ENCODE measurements at places on chromosomes 5 and 9. TPM values are rescaled to one million over a fixed set of nuclear protein-coding genes. Genes with fewer than 3 reads are reported as not detected.

The CDH9 gene
- not detected for total RNA-seq

The SOX30 gene
- 0.11 TPM for total RNA-seq

The CBY3 gene
- not detected for total RNA-seq

The MAMDC4 gene
- 4.3 TPM for total RNA-seq

The TAF9 gene
- total RNA-seq = 64.4 TPM

The TRIM36 gene
- total RNA-seq = not detected

The STPG3 gene
- not detected for total RNA-seq

The PDLIM7 gene
- 36.6 TPM for total RNA-seq

The OMD gene
- total RNA-seq = not detected

The PTGES gene
- total RNA-seq = not detected

The BARHL1 gene
- not detected for total RNA-seq

The HNRNPK gene
- 619 TPM for total RNA-seq

The IRX4 gene
- total RNA-seq = not detected

The OTULINL gene
- total RNA-seq = 4.7 TPM

The CDH10 gene
- total RNA-seq = not detected
